SIG-M5 (cell line): ENCODE measurements at places on chromosomes 12 and 14.

DNA sequence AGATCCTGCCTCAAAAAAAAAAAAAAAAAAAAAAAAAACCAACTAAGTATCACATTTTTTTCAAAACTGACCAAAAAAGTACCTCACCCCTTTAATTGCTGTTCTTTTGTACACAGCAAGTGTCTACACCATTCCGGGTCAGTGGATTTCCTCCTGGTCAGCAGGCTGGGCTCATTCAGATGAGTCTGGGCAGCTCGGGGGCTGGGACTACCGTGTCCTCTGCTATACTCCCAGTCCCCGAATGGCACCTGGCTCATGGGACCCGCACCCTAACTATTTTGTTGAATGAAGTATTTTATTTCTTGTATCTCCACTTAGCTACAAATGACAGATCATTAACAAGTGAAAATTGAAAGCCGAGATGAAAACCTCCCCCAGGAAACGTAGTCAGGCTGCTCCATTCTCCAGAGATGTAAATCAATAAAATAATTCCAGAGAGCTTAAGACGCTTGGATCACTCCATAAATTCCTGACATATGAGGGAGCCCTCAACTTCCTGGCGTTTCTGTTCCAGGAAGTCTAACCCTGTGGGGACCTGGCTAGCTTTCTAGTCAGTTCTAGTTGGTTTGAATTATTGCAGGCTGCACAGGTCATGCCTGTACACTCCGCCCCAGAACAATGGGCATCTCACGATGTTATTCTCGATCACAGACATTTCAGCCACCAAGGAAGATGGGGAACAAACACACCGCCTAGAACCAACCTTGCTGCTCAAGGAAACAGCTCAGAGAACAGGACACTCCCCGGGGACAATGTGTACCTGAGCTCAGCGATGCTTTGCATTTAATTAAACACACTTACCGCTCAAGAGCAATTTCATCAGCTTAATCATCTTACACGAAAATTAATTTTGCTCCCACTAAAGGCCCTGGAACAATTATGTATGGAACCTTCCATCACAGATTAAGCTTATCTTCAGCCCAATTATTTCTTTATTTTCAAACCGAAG lies 76.3 kb downstream of the RIMBP2 start:
- DNase-seq = no peak

GRCh38 chr12:59620326-59620725 lies 24.5 kb downstream of the SLC16A7 start:
- DNase-seq = no peak

DNA sequence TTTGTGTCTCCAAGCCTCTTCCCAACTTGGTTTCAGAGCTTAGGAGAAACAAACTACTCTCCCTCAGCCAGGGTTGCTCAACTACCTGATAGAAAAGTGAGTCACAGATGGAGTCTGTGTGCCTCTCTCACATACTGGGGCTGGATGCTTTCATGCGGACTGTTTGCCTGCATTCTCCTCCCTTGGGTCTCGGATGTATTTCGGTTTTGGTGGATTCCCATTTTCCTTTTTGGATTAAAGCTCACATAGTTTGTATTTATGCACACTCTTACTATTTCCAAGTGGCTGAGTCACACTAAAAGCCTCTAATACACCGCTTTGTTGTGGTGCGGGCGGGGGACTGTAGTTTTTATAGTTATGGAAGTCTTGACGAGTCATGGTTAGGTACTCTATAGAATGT lies 505.4 kb downstream of the LRFN5 start:
- no peak for DNase-seq

DNA sequence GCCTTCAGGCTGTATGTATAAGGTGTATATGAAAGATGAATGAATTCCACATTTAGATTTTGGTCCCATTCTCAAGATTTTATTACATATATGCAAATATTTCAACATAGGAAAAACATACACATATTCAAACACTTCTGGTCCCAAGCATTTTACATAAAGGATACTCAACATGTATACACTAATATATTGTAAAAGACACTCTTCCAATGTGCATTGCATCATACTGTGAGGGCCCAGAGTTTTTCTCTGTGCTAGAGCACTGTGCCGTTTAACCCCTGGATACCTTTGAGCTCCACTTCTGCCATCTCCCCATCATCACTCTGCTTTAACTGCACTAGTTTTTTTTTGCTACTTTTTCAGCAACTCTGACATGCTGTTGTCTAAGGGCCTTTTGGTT lies 48.1 kb downstream of the ZDHHC17 start:
- DNase-seq = no peak

DNA sequence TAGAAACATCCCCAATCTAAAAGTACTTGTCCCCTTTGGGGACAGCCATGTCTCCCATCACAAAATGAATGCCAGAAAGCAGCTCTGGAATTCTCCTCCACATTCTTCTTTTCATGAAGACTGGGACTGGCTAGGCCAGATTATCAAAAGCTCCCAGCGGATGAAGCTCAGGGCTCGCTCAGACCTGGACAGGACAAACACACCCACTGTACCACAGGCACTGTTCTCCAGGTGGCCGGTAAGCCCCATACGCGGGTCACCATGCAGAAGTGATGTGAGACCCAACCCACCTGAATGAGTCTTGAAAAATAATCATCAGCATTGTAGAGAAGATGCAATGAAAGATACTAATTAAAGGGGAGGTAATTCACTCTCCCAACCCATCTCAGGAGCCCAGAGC lies 85.1 kb downstream of the GCH1 start:
- no peak for DNase-seq

GRCh38 chr14:54730156-54730961 lies 163.4 kb downstream of the SAMD4A start:
- DNase-seq = peak; percentile 31

DNA sequence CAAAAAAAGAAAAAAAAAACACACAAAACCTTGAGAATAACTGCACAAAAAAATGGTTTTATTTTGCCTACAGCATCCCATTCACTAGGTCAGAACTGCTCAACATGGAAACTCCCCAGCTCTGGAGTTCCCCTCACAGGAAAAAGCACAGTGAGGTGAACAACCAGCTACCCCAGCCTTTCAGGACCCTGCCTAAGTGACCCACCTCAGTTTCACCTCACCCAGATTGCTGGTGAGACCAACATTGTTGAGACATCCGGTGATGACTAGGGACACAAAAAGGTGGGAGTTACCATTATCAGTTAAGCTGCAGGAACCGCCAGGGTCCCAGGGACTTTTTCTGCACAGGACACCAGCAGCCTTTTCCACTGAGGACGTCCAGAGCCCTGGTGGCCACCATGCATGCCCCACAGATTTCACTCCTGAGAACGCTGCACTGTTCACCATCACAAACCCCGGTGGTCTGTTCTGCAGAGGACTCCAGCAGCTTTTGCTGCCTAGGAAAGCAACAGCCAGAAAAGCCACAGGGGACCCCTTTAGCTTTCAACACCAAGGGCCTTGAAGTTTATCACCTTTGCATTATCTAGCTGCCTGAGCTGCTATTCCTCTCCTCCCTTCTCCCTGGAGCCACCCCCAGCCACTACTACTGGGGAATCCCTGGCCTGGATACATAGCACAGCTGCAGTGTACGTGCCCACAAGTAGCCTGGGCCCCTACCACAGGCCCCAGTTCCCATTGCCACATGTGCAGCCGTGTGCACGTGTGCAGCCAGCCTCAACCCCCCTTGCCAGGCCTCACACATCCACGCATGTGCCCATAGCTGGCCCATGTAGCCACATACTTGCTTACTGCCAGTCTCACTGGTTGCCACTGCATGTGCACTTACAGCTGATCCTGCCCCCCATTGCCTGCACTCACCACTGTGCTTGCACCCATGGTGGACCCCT lies 62.5 kb upstream of the FAR2 start:
- no peak for DNase-seq

- DNase-seq = no peak
Measured at GRCh38 chr12:110819646-110820045, 27.1 kb upstream of the CCDC63 start.

DNA sequence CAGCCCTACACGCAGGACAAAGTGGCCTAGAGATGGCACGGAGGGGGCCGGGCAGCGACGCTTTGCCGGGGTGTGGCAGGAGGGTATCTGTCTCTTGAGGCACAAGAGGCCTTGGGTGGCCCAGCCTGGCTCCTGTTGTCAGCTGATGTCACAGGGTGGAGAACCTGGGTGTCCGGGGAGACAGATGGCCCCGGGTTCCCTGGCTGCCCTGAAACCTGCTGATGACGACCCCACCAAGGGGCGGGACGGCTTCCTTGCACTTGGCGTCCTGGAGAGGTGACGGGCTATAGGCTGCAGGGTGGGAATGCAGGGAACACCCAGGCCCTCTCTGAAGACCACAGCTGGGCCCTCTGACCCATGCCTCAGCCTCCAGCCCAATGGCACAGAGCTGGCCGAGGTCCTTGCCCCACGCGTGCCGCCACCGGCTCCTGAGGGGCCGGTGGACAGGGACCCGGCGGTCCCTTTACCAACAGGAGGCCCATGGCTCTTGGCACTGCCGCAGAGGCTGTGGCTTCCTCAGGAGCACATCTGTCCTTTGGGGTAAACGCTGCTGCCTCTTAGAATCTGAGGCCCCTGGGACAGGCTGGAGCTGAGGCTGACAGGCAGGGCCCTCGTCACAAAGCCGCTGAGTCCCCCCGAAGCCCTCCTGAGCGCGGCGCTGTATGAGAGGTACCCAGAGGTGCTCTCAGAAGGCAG lies 16.4 kb downstream of the TRMT61A start:
- no peak for DNase-seq

DNA sequence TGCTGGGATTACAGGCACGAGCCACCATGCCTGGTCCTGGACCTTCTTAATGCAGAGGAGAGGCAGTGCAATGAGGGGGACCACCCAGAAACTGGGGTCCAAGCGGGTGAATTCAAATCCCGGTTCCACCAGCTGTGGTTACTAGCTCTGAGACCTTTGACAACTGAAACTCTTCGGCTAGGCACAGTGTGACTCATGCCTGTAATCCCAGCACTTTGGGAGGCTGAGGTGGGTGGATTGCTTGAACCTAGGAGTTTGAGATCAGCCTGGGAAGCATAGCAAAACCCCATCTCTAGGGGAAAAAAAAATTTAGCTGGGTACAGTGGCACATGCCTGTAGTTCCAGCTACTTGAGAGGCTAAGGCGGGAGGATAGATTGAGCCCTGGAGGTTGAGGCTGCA lies 5.0 kb upstream of the CD4 start:
- DNase-seq = no peak

- DNase-seq = no peak
Measured at GRCh38 chr14:99318959-99319295, 46.9 kb upstream of the BCL11B start.

- no peak for DNase-seq
Measured at GRCh38 chr12:23813206-23813605, 136.3 kb downstream of the SOX5 start.

DNA sequence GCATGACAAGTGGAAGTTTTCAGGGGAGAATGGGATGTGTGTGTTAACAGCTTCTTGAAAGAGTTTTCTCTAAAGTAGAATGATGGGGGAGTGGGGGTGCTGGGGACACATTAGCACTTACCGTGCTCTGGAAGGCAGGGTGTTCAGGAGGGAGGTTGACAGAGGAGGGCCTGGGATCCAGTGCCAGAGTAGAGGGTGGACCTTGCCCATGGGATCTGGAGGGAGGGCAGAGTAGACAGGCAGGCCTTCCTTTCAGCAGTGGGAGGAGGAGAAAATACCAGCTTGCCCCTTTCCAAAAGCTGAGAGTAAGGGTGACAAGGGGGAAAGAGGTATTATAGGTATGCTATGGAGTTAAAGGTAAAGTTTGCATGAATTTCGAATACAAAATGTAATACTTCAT lies 40.1 kb downstream of the TRAF3 start:
- DNase-seq = no peak

DNA sequence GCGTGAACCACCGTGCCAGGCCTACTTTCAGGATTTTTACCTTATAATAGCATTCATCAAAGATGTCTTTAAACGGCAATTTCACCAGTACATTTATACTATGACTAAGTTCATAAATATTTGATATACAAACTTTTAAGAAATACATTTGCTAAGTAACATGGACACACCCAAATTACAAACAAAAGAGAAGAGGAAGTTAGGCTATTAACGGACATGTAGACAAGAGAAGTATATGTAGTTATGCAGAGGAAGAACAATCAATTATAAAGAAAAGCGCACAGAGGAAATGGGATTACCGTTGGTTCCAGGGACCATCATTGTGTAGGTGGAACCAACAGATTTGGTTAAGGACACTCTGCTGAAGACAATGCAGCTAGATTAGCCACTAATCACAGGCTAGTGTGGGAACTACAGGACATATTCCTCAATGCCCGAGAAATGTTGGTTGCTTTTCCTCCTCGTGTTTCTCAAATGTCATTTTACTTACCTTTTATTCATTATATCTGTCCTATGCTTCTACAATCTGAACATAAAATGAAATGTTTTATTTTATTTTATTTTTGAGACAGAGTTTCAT lies 24.0 kb upstream of the PKP2 start:
- DNase-seq = no peak

DNA sequence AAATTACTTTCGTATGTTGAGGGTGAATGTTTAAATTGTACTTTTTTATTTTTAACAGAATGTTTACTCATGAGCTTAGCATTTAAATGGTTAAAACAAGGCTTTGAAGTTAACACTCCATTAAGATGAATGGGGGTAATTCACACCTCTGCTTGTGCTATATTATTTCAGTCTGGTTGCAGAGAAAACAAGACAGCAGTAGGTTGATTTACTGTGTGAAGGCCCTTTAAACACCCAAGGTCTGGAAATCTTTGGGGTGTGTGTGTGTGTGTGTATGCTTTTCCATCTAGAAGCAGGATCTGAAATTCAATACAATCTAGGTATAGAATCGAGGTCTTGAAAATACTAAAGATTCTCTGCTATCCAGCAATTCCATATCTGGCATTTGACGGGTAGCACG lies 83.8 kb downstream of the SLC38A6 start:
- no peak for DNase-seq

DNA sequence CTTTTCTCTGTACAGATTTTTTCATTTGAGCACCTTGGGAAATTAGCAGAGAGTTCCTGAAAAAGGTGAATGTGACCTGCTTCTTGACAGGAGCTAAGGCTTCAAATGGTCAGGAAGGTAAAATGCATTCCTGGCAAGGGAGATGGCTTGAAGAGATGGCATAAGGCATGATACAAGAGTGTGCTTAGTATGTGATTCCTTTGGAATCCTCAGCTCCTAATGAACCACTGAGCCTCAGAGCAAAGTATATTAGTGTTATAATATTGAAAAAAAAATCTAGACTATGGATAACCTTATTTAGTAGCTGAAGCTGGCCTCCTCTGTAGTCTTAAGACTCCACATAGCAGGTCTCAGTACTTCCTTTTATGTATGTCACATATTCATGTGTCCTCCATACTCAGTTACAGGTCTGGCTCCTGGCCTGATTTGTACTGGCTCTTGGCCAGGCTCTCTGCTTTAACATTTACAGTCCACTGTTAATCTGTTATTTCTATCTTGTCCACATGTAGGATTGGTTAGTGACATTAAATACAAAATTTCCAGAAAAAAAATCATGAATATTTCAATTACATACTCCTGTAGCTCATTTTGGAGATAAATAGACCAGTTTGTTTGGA lies 17.9 kb downstream of the TOGARAM1 start:
- no peak for DNase-seq
